ENCODE measurements at places on chromosomes 2 and 18. TPM values are rescaled to one million over a fixed set of nuclear protein-coding genes. Genes with fewer than 3 reads are reported as not detected.

- DNase-seq: no peak
- H3K4me1 ChIP-seq: no peaks in the 10 kb centered on the region
- H3K27ac ChIP-seq: no peak overlapping the region
- H3K4me3 ChIP-seq: no peak overlapping the region
- no peaks in the 10 kb centered on the region for H3K27me3 ChIP-seq
Measured at GRCh38 chr2:169184074-169184473, 114.7 kb downstream of the DHRS9 start.

GRCh38 chr2:224723586-224724217 lies 7.5 kb upstream of the CCDC195 start:
- no peaks in the 10 kb centered on the region for H3K4me1 ChIP-seq
- no peaks in the 10 kb centered on the region for H3K36me3 ChIP-seq
- no peaks in the 10 kb centered on the region for H3K27me3 ChIP-seq

Gene ALKAL2
- total RNA-seq: not detected

GRCh38 chr18:1604751-1605150 lies 700.1 kb downstream of the ADCYAP1 start:
- H3K4me1 ChIP-seq: no peaks in the 10 kb centered on the region
- no peaks in the 10 kb centered on the region for H3K36me3 ChIP-seq
- H3K27me3 ChIP-seq: no peaks in the 10 kb centered on the region

Data from IMR-90 (cell line).